Memory B cell (primary cell): ENCODE measurements at places on chromosomes 1 and 21.

GRCh38 chr21:17693801-17694200 is 81.1 kb upstream of the BTG3 start:
- DNase-seq = no peak

GRCh38 chr1:53048960-53049573 is 12.9 kb upstream of the PODN start:
- DNase-seq = no peak

- DNase-seq = no peak
Observed at GRCh38 chr1:237672748-237673147, 218.0 kb downstream of the ZP4 start.

- no peak for DNase-seq
Observed at GRCh38 chr21:32102426-32102825, 176.4 kb downstream of the MIS18A start.

DNA sequence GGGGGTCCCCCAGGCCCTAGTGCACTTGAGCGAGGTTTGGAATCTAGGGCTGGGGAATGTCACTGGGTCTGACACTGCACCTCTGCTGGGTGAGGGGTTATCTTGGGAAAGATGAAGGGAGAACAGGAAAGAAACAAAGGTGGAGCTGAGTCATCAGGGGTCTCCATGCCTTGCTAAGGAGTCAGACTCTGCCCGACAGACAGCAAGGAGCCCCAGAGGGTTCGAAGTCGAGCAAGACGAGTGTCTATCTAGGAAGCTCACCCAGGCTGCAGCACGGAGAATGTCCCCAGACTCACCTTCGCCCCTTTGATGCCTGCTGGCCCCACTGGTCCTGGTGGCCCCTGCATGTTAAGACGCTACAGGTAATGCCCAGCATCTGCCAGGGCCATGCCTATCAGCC is 18.0 kb downstream of the COL16A1 start:
- no peak for DNase-seq

DNA sequence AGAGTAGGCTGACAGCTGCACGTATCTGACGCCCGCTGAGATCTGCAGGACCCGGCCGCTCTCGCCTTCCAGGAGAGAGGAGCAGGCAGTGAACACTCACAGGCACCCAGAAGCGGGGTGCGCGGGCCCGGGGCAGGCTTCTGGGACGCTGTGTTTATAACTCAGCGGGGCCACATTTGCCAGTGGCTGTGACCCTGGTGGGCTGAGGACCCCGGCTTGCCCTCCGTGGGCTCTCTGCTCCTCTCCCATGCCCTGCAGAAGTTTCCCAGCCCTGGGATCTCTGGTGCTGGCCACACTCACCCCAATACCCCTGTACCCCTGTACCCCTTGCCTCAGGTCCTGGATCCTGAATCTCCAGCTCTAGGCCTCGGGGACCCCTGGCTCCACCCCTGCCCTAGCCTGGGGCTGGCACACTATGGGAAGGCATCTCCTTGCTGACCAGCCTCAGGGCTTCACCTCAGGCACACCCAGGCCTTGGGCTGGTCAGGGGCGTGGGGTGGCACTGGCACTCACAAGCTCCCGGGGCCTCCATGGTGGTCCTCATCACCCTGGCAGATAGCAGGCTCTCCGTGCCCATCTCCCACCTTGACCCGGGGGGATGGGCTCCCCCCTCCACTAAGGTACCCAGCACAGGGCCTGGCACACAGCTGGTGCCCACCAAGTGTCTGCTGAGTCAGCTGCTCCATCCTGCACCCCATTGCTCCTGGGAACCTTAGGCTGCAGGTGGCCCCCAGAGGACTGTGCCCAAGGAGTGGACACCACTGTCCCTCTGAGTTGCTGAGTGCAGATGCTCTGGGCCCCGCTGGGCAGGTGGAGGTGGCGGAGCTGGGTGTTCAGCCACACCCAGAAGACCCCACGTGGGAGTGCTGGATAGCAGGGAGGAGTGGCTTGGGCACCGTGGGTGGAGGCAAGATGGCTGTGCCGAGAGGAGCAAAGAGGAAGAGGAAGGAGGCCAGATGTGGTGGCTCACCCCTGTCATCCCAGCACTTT is 32.4 kb downstream of the MORN1 start:
- DNase-seq = no peak

DNA sequence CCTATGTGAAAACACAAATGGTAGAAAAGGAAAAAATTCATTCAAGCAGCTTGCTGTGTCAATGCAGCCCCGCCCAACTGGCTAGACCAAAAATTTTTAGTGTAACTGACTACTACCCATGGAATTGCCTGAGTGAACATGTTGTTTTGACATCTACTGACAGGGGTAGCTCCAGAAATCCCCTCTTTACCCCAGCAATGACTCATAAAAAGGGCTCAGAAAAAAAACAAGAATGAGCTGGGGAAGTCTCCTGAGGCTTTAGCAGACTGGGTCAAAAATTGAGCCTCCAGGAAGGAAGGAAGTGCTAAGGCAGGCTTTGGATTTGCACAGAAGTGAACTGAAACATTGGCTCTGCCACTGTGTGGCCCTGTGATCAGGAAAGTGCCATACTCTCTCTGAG is 24.4 kb upstream of the FGGY start:
- no peak for DNase-seq

DNA sequence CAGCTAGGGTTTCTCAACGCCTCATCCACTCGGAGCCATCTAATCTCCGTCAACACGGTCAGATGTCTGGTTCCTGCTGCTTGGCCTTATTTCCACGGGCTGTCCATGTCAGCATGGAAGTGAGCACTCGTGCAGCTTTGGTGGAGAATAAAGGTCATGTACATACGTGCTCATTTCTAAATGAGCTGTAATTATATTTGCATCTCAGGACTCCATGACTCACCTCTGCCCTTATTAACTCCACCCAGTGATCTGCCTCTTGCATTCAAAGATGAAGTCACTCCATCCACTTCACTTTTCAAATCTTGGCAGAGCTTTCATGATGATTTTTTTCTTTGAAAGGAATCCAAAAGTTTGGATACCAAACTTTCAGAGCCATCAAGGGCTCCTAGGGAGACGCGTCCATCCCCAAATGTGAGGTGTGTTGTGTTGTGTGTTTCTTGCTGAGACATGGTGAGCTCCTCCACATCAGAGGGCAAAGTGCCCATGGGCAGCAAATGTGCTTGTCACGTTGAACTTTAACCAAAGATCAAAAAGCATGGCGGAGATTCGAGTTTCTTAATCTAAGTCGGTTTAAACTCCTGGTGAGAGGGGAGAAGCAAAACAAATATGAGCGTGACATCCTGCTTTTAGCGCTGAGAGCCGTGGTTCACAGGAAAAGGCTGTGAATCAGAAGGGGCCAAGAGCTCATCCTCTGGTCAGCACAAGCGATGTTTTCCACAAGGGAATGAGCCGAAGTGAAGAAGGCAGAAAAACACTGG is 68.6 kb upstream of the ERRFI1 start:
- no peak for DNase-seq

GRCh38 chr1:7388488-7389185 is 382.5 kb upstream of the VAMP3 start:
- DNase-seq = no peak

DNA sequence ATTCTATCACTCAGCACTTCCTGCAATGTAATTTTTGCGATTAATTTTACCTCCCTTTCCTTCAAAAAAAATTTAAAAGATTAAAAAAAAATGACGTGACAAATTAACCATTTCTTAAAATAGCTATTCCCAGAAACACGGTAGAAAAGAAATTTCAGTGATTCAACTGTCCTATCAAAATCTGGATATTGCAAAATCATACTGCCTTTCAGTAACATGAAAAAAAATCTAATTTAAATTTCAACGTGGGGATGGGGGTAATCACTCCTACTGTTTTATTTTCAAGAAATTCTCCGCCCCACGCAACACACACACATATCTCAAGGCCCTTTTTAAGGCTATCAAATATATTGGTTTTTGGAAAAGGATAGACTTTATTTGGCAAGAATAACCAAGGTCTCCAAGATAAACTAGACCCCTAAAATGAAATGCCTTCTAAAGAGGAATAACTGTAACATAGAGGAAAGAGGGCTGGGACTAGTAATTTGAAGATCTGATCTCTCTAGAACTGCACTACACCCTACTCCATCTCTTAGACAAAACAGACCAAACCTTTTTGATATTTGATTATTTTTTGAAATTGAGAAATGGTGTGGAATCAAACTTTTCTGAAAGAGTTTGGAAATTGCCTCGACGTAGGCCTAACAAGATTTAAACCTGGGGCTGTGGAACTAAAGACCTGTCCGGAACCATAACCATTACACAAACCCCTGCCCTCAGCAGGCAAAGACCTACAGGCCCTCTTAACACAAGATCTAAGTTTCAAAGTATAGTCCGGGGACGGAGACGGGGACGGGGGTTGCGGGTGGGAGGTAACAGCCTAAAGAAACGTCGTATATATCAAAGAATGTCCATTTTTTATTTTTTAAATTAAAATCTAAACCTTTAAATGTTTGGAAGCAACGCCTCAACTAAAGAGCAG is 941 bp downstream of the ARNT start:
- DNase-seq = peak; percentile 15

- DNase-seq = no peak
Observed at GRCh38 chr1:226881515-226882185, 11.2 kb downstream of the PSEN2 start.

DNA sequence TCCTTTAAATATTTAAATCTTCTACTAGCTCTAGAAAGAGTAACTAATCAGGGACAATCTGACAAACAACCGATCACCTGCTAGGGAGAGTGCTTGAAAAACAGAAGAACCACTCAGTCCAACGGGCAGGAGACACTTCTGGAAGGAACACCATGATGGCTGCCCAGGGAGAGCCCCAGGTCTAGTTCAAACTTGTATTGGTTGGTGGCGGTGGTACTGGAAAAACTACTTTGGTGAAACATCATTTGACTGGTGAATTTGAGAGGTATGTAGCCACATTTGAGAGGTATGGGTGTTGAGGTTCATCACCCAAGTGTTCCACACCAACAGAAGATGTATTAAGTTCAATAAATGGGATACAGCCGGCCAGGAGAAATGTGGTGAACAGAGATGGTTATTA is 4.8 kb upstream of the WDR47 start:
- no peak for DNase-seq

GRCh38 chr1:230684146-230684545 is 29.8 kb downstream of the AGT start:
- no peak for DNase-seq

DNA sequence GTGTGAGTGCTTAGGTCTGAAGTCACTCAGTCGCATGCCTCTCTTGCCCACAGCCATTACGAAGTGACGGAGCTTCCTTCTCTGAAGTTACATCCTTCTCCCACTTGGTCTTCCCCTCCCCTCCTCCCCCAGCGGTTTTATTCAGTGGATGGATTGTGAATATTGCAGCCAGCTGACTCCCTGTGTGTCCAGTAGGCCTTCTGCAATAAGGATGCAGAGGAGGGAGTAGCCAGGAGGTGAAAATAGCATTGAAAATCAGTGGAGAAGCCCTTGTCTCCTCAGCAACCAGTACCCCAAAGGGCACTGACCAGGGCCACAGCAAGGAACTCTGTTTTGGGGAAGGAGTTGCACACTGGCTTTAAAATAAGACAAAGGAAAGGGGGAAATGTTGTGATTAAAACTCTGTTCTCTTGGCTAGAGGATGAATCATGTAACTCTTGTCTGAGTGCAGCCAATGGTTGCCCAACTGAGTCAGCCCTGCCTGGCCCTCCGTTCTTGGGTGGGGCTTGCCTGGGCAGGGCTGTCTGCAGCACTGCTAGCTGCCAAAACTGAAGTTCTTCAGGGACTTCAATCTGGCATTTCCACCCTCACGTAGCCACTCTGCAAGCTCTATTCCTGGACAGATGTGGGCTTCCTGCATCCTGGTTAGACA is 4.3 kb downstream of the S100A10 start:
- DNase-seq = no peak

DNA sequence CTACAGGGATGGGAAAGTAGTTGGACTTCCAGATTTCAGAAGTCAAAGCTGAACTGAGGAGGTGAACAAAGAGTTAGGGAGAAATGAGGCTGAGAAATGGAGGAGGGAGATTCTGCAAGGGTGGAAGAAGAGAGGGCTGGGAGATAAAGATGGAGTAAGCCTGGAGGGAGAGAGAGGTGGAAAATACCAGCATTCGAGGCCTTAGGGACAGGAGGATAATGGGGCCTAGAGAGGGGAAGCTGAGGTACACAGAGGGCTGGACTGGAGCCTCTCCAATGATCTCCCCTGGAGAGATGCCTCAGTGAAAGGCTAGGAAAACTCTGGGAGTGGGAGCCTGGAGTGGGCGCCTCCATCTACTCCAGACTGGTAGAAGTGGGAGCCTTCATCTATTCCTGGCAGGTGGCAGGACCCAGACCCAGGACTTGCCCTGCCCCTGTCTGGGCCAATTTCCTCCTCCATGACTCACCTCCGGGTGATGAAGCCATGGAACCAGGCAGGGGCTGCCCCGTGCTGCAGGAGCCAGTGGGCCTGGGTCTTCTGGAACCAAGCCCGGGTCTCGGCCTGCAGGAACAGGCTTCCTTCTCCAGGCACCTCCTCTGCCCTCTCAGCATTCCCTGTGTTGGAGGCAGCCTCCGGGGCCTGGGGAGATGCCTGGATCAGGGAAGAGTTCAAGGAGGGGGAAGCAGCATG is 1.9 kb downstream of the SH2D2A start:
- DNase-seq = no peak

- DNase-seq = no peak
Observed at GRCh38 chr1:23787701-23788100, 3.2 kb upstream of the LYPLA2 start.

GRCh38 chr1:196152975-196153374 is 455.3 kb downstream of the KCNT2 start:
- DNase-seq = no peak

GRCh38 chr1:11822091-11822490 is 16.1 kb downstream of the CLCN6 start:
- DNase-seq = no peak

DNA sequence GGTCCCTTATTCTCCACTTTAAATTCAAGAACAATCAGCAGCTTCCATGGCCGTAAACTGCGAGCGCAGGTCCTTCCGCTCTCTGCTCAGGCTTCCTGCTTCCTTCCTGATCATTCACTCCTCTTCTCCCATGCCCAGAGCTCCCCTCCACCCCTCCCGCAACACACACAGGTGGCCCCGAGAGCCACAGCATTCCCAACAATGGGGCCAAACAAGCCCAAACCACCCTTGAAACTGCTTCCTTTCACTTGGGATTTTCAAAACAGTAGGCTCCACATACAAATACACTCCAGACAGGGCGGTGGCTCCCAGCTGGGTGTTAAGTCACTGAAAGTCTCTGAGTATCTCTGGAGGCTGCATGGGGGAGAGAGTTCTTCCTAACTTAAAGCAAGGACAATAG is 11.4 kb downstream of the FAM89A start:
- DNase-seq = no peak

- no peak for DNase-seq
Observed at GRCh38 chr1:94336991-94337390, 81.2 kb upstream of the ABCD3 start.

GRCh38 chr1:27872802-27873551 is 633 bp downstream of the THEMIS2 start:
- DNase-seq = no peak

GRCh38 chr1:23548704-23549143 is 10.6 kb downstream of the ID3 start:
- DNase-seq = no peak

GRCh38 chr1:9280015-9280860 is 12.5 kb upstream of the SPSB1 start:
- DNase-seq = no peak

GRCh38 chr1:26259578-26259977 is 20.3 kb upstream of the SH3BGRL3 start:
- DNase-seq = no peak

- no peak for DNase-seq
Observed at GRCh38 chr1:245528258-245528635, 373.5 kb downstream of the KIF26B start.

- DNase-seq = no peak
Observed at GRCh38 chr1:241482761-241483250, 36.7 kb downstream of the FH start.
